ENCODE measurements at places on chromosomes 7 and 10.

GRCh38 chr10:102342458-102342857 lies 53.0 kb upstream of the NFKB2 start:
- no peak for DNase-seq

DNA sequence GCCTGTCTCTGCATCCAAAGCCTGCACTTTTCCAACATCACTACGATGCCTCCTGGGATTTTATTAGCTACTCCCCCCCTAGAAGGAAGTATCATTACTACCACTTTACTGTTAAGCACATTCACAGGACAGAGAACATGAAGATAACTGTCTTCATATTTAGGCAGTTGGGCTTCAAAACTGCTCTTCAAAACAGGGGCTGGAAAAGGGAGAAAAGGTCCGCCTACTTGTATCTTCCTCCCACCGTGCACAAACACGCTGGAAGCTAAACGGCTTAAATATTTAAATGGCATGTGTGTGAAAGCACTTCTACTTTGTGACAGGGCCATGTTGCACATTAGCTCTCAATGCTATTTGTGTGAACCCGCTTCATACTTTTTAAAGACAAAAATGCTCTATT lies 999 bp downstream of the ITIH5 start:
- no peak for DNase-seq

GRCh38 chr10:4345877-4346646 lies 479.9 kb upstream of the AKR1E2 start:
- DNase-seq = no peak

DNA sequence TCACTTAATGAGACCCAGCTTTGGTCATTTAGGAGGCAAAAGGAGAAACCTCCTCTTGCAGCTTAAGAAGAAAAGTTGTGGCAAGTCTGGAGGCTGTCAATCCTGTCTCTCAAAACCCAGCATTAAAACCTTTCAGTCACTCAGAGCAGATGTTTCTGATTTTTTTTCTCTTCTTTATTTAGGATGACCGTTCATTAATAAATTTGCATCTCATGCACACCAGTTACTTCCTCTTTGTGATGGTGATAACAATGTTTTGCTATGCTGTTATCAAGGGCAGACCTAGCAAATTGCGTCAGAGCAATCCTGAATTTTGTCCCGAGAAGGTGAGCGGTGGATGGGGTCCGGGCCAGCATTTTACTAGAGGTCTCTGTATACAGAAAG lies 32.0 kb downstream of the TMEM248 start:
- DNase-seq = no peak
